ENCODE measurements at places on chromosomes 16 and 17.
A peak's percentile ranks its signal among the peaks of the same experiment; 100 is the strongest.

- DNase-seq: no peak
These were observed 2.0 kb upstream of the NXPH3 start for GRCh38 chr17:49573510-49574322.

GRCh38 chr17:63595132-63595531 is 5.6 kb upstream of the TACO1 start:
- DNase-seq: no peak

DNA sequence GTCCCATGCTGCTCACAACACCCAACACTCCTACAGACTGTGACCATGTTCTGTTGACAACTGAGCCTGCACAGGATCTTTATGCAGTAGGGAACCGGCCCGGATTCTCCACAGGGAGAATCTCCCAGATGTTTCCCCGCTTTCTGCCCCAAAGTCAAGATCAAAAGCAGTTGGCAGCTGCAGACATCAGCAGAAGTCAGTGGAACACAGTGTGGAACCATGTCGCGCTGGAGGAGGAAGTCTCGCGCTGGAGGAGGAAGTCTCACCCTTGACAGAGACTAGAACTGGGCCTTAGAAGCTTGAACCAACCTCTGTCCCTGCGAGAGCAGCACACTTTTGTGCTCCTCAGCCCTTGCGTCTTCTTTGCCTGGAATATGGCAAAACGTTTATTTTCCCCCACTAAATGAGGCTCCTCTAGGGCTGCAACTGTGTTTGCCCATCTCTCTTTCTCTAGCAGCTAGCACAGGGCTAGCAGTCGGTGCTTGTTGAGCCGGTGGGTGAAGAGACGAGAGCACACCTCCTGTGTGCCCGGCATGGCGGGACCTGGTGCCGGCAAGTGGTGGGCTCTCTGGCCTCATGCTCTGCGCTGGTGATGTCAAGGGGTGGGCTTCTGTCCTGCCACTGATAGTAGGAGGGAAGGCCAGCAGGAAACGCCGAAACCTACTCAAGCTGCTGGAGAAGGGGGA is 2.1 kb upstream of the MRC2 start:
- no peak for DNase-seq

GRCh38 chr17:5794385-5794784 is 210.1 kb upstream of the NLRP1 start:
- DNase-seq: no peak

GRCh38 chr17:42704837-42705494 is 22.6 kb downstream of the CNTNAP1 start:
- DNase-seq: no peak

DNA sequence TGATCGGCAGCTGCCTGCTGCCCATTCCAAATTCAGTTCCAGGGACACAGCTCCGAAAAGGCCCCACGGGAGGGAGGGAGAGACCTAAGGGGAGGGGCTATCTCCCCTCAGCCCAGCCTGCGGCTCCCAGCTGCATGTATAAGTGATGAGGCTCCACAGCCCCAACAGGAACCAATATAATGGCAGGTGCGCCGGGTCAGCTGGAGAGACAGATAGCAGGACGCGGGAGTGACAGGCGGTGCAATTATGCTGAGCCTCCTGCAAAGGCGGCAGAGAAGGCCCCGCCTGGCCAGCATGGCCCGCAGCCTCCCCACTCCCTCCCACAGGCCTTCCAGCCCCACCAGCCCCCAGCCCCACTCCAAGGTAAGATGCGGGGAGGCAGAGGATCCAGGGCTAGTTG is 8.1 kb upstream of the C1QL1 start:
- no peak for DNase-seq

DNA sequence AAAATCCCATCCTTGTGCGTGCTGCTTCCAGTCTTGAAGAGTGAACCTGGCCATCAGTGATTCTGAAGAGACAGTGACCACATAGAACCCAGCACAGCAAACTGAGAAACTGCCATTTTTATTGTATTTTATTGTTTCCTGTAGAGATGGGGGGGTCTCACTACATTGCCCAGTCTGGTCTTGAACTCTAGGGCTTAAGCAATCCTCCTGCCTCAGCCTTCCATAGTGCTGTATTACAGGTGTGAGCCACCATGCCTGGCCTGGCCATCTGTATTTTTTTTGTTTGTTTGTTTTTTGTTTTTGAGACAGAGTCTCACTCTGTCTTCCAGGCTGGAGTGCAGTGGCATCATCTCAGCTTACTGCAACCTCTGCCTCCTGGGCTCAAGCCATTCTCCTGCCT is 13.9 kb downstream of the CENPV start:
- no peak for DNase-seq

- no peak for DNase-seq
These were observed 62.6 kb downstream of the PLCG2 start for GRCh38 chr16:81841722-81842121.

GRCh38 chr16:86949116-86949515 is 368.1 kb downstream of the C16orf95 start:
- DNase-seq: no peak

DNA sequence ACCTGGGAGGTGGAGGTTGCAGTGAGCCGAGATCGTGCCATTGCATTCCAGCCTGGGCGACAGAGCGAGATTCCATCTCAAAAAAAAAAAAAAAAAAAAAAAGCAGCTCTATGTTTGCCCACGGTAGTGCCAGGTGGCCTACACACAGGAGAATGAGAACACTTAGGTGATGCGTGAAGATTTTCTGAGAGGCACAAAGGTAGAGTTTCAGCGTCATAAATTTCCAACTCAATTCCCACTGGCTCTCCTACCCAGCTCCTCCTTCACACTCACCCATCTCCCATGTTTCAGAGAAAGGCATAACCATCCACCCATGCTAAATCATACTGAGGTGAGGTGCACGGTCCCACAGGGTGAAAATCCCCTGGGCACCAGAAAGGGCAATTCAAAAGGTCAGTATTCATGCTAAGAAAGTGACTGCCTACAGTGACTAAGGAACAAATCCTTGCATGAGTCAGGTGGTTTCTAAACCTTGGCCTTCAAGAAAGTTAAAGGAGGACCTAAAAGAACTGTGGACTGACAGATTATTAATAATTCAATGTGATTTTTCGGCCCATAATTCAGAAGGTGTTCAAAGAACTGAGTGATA is 4.8 kb downstream of the DCAKD start:
- DNase-seq: no peak

GRCh38 chr16:59121411-59122261 is 387.5 kb upstream of the GOT2 start:
- DNase-seq: no peak

DNA sequence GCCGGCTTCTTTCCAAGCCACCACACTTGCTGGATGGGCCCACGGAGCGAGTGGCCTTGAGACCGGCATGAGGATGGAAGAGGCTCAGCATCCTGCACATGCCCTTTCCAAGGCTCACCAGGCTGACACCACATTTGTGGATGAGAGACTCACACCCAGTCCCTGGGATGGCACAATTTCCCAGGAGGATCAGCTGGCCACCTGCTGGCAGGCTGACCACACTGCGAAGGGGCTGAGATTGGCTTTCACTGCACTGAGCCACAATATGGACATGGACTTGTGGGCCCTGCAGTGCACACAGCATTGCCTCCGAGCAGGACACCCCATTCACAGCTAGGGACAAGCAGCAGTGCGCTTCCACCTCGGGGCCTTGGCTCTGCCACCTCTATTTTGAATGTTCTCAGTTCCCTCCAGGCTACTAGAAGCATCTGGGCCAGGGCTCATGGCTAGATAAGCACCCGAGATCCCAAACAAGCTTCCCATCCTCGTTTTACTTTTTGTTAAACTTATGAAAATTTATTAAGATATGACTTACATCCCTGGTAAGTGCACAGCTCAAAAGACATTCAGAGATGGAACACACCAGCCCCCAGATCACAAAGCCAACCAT is 25.3 kb upstream of the KSR1 start:
- no peak for DNase-seq

- DNase-seq: no peak
These were observed 76.0 kb downstream of the IRX3 start for GRCh38 chr16:54210452-54211125.

- DNase-seq: no peak
These were observed 404.8 kb downstream of the CDH13 start for GRCh38 chr16:83031524-83031923.

- DNase-seq: no peak
These were observed 55.2 kb downstream of the EPN2 start for GRCh38 chr17:19292377-19292711.

DNA sequence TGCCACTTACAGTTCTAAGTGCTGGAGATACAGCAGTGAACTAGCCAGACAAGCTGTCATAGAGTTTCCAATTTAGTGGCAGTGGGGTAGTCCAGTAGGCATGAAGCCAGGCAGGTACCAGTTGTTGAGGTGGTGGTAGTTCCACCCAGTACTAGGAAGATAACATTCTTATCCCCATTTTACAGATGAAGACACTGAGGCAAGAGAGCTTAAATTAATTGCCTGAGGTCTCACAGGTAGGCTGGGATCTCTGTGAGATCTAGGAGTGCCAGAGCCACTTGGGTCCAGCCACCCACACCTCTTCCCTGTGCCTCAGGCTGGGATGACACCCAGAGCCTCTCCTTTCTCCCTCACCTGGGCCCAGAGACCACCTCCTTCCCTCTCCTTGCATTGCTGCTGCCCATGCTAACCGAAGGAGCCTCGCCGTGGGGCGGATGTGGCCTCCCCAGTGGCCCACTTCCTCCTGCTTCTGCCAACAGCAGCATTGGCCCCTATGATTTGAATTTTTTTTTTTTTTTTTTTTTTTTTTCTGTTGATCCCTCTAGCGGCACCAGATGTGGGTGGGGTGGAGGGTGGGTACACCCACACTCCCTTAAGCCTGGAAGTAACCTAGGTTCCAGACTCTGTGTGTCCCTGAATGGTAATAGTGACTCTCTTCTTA is 114.0 kb downstream of the PRKCB start:
- peak; percentile 44 for DNase-seq

DNA sequence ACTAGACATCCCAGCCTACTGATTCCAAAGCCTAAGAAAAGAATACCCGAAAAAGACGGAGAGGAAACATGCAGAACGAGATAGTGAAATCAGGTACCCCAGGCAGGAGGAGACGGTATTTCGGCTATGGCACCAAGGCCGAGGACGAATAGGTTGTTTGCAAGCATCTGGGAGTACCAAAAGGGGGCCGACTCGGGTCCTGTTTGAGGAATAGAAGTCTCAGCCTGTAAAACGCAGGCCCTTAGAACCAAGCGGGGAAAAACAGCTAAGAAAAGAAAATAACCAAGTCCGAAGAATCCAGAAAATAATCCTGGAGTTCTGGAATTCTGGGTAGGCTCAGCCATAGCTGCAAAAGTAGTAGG is 537 bp downstream of the SLC35B1 start:
- no peak for DNase-seq

DNA sequence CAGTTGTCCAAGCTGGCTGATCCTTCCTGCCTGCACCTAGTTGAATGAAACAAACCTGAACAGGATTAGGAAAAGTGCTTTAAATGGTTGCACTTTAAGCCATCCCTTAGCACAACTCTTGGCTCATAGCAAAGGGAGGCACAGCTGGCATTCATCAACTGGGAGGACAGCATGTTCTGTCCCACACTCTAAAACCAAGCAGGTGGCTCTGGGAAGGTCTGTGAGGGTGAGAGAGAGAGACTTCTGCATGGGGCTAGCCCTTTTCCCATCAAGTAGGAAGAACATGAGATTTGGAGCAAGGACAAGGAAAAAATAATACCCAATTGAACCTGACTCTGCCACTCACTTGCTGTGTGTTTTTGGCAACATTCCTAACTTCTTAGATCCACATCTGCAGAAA is 140.9 kb upstream of the CCL2 start:
- no peak for DNase-seq

DNA sequence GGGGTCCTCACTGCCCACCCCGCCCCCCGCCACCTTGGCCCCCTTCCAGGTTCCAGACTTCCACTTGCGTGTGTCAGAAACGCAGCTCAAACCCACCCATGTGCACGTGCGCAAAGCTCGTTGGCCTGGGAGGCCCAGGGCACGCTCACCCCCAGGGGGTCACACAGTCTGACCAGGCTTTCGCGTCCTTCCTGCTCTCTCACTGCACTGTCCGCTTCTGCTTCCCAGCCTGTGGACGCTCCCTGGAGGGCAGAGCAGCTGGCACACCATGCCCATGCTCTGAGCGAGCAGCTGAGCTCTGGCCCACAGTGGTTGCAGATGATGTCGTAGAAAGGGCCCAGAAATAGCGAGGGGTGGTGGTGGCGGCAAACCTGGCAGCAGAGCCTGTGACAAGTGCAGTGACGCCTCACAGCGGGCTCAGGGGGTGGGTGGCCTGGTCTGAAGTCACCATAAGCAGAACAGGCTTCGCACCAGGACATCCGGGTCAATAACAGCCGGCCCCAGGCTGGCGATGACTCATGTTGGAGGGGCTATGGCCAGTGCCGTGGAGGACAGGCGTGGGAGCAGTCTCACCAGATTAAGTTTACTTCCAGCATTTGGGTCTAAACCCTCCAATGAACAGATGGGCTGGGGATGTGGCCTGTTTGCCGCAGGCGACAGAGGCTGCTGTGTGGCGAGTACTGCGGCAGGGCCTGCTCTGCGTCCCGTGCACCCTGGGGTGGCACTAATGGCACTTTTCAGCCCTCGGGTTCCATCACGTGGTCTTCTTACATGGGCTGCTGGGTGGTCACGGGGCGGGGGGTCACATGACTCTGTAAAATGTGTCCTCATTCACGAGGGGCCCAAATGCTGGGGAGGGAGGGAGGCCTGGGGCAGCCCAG is 49.0 kb downstream of the NT5M start:
- DNase-seq: no peak

DNA sequence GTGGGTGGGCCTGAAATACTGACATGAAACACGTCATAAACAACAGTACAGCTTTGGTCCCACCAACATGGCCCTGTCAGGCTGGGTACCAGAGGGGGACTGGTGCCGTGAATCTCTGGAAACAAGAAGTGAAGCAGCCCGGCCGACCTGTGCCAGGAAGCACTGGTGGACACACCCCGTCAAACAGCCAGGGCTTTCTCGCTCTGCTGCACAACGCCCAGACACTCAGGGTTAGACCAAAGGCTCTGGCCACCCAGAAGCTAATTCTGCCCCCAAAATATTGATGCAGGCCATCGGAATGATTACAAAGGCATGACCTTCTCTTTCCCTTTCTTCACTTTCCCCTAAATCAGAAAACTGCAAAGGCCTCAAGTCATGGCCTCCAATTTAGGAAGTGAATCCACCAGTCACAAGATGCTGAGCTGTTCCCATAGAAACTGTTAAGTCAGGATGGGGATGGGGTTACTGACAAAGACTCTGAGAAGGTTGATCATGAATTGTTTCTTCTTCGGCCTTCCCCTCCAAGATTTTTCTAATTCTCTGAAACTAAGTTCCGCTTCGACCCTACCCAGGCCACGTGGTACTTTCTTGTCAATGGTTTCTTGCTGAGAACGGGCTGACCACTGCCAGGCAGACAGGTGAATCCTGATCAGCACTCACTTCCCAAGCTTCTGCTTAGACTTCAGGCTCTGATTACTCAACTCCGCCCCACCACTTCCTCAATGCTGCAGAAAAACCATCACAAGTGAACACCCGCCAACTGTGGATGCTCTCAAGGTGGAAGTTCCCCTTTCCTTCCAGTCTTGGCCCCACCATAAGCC is 6.7 kb downstream of the PITPNA start:
- DNase-seq: no peak

GRCh38 chr17:7041607-7042500 is 2.0 kb downstream of the SLC16A11 start:
- no peak for DNase-seq

- peak; percentile 17 for DNase-seq
These were observed 10.1 kb upstream of the CA4 start for GRCh38 chr17:60139438-60140285.

- no peak for DNase-seq
These were observed 32.7 kb upstream of the SSTR2 start for GRCh38 chr17:73132085-73132492.

GRCh38 chr16:76931186-76931585 is 259.8 kb upstream of the MON1B start:
- DNase-seq: no peak
